H4 (cell line): ENCODE measurements at places on chromosomes 6 and 20. TPM values are rescaled to one million over a fixed set of nuclear protein-coding genes. Genes with fewer than 3 reads are reported as not detected.

Gene PROCR
- 112 and 120 TPM in 2 replicates for total RNA-seq

Gene PLA2G7
- not detected in 2 replicates for total RNA-seq

Gene RNF217
- total RNA-seq = 3.8 and 7.0 TPM in 2 replicates

Gene SNAI1
- total RNA-seq = 5.5 and 10.5 TPM in 2 replicates

Gene ALDH5A1
- total RNA-seq = 1.7 and 2.0 TPM in 2 replicates

Gene SIRPA
- 6.8 and 10.6 TPM in 2 replicates for total RNA-seq
